Kidney epithelial cell (primary cell): ENCODE measurements at places on chromosomes 4 and X. TPM values are rescaled to one million over a fixed set of nuclear protein-coding genes. Genes with fewer than 3 reads are reported as not detected.

Gene INTS6L
- total RNA-seq, result 3.0 and 3.5 TPM in 2 replicates

Gene SEPSECS
- total RNA-seq, result 4.7 and 7.5 TPM in 2 replicates

Gene MAGEA10
- total RNA-seq, result not detected in 2 replicates

Gene PLAC8
- 0.21 TPM in 1 of 2 replicates, not detected in the other for total RNA-seq

Gene ANOS1
- total RNA-seq, result 7.0 and 9.0 TPM in 2 replicates

Gene TSPAN5
- 16.6 and 20.5 TPM in 2 replicates for total RNA-seq

Gene ARX
- total RNA-seq, result not detected in 2 replicates

Gene PAGE4
- total RNA-seq, result not detected in 2 replicates

Gene SMARCA1
- total RNA-seq, result 32.7 and 34.0 TPM in 2 replicates

Gene ZNF157
- 0.07 and 0.63 TPM in 2 replicates for total RNA-seq

Gene RENBP
- total RNA-seq, result 22.9 and 38.7 TPM in 2 replicates

Gene SULT1B1
- total RNA-seq, result not detected in 2 replicates

Gene DAPP1
- 25.7 and 29.0 TPM in 2 replicates for total RNA-seq

Gene IL1RAPL1
- 0.07 TPM in 1 of 2 replicates, not detected in the other for total RNA-seq

- DNase-seq, result no peak
These were observed 26.9 kb downstream of the SLC2A9 start for GRCh38 chr4:9994246-9994847.

- DNase-seq, result no peak
These were observed 48.0 kb downstream of the CXXC4 start for GRCh38 chr4:104446431-104447278.

GRCh38 chrX:121236040-121236439 is 188.6 kb downstream of the GLUD2 start:
- DNase-seq, result no peak

GRCh38 chr4:129641179-129641578 is 545.2 kb downstream of the C4orf33 start:
- DNase-seq, result peak; percentile 4

- no peak for DNase-seq
These were observed 831.5 kb downstream of the STIM2 start for GRCh38 chr4:27692158-27692557.

- DNase-seq, result no peak
These were observed 30.9 kb upstream of the CCDC110 start for GRCh38 chr4:185502386-185502785.

GRCh38 chr4:80788798-80789197 is 241.7 kb upstream of the BMP3 start:
- no peak for DNase-seq

- DNase-seq, result no peak
These were observed 1010.4 kb downstream of the ADGRL3 start for GRCh38 chr4:62210486-62210885.

DNA sequence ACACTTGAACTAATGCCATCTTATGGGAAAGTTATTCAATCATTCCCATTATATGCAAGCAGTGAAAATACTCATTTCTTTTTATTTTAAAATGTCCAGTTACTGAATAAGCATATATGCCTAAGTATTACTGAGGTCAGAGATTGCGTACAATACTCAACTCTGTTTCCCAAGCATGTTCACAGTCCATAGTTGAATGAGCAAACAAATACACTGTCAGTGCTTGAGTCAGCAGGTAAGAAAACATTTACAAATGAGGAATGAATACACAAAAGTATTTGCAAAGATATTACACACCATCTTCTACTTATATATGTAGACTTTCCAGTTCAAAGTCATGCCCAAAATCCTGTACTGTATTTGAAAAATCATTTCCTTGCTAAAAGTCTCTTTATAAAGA is 74.1 kb downstream of the TSPAN5 start:
- DNase-seq, result no peak

GRCh38 chrX:11532291-11533078 is 133.2 kb downstream of the ARHGAP6 start:
- DNase-seq, result no peak

GRCh38 chr4:155964016-155964891 is 10.6 kb upstream of the CTSO start:
- DNase-seq, result no peak

GRCh38 chrX:101287402-101287801 is 3.7 kb downstream of the TAF7L start:
- DNase-seq, result peak; percentile 9

DNA sequence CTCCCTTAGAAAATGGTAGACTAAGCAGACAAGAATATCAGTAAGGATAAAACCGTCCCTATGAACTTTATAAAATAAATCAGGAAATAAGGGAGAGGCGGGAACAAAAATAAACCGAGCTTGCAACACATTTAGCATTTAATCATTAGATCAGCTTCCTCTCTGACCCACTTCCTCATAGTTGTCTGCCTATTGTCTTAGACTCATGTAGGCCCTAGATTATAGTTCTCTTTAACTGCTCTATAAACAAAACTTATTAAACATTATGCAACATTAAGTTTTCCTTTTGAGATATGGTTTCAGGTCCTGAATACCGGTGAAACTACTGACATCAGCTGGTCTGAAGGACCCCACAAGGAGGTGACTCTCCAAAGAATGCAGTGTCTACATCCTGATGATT is 15.8 kb upstream of the SRD5A3 start:
- no peak for DNase-seq

DNA sequence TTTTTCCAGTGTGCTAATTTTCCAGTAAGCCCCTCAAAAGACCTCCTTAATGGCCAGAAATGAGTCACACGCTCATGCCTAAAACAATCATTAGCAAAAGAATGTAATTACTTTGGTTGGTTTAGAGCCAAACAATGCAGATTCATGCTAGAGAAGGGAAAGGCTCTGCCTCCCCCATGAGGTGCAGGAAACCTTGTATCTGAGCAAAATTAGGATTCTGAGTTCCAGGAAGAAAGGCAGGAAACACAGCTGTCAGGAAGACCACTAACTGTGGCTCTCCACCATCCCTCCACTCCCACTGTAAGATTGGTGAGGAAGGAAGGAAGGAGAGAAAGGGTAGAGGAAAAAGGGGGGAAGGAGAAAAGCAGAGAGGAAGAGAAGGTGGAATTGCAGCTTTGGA is 104.9 kb upstream of the DHX15 start:
- DNase-seq, result no peak

DNA sequence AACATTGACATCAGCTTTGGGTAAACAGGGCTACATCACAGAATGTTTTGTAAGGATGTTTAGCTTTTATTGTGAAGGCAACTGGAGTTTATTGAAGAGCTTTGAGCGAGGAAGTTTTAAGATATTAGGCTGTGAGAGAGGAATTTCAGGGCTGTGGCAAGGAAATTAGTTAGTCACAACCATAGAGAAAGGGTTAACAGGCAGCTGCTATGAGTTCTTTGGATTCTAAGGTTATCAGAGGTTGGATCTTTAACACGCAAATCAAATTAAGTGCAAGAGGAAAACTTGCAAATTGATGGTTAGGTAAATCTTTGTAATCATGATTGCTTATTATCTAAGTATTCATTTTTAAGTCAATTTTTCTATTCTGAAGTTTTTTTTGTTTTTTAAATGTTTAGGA is 156.0 kb downstream of the UGT8 start:
- no peak for DNase-seq

- no peak for DNase-seq
These were observed 76.8 kb downstream of the CFAP299 start for GRCh38 chr4:80412322-80412721.

- DNase-seq, result no peak
These were observed 194.0 kb upstream of the TTC29 start for GRCh38 chr4:147139455-147140198.
